ENCODE measurements at places on chromosomes 5 and 9.

GRCh38 chr5:135233477-135233876 is 165.6 kb downstream of the MACROH2A1 start:
- DNase-seq: no peak

GRCh38 chr9:20508242-20508641 is 114.1 kb downstream of the MLLT3 start:
- DNase-seq: no peak

DNA sequence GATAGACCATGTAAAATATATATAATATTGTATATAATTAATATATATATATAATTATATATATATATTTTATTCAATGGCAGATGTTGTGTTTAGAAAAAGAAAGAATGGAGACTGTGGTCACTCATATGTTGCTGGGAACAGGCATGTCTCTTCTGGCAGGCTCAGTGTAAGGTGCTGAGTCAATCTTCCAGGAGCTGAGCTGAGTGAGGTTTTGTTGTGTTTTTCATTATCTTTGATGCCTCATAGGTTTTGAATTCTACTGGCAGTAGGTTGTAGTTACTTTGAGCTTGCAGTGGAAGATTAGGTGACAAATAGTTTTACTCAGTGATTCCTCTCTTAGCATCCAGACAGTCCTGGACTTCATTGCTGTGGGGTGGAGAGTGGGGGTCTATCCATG is 561.3 kb downstream of the IRX1 start:
- DNase-seq: no peak

- DNase-seq: no peak
These were observed 8.3 kb upstream of the ENC1 start for GRCh38 chr5:74648835-74649293.

GRCh38 chr9:126164796-126165525 is 161.7 kb upstream of the MVB12B start:
- DNase-seq: no peak

- no peak for DNase-seq
These were observed 706.7 kb upstream of the PTPRD start for GRCh38 chr9:11319538-11319937.

DNA sequence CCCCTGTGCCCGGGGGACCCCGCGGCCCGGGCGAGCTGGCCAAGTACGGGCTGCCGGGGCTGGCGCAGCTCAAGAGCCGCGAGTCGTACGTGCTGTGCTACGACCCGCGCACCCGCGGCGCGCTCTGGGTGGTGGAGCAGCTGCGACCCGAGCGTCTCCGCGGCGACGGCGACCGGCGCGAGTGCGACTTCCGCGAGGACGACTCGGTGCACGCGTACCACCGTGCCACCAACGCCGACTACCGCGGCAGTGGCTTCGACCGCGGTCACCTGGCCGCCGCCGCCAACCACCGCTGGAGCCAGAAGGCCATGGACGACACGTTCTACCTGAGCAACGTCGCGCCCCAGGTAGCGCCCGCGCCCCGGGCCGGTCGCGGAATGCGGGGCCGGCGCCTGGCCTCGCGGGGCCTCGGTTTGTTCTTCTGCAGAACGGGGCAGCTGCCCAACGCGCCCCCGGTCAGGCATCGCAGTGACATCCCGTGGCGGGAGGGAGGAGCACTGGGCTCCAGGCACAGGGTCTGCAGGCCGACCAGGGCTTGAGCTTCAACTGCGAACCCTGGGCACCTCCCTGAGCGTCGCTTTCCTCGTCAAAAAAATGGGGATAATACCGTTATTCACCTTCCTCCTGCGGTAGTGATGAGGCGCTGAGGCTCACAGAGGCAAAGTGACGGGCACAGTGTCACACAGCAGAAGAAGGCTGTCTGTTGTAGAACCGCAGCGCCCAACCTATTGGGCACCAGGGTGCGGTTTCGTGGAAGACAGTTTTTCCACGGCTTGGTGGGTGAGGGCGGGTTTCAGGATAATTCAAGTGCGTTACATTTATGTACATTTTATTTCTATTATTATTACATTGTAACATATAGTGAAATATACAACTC is 777 bp downstream of the ENDOG start:
- DNase-seq: peak; percentile 27

- DNase-seq: no peak
These were observed 4.8 kb upstream of the HOMER1 start for GRCh38 chr5:79518718-79519117.

GRCh38 chr9:27118916-27119315 is 9.9 kb downstream of the TEK start:
- no peak for DNase-seq

Measured in T-helper 9 cell (primary cell).